ENCODE measurements at places on chromosomes 3 and 15. TPM values are rescaled to one million over a fixed set of nuclear protein-coding genes. Genes with fewer than 3 reads are reported as not detected.
A peak's percentile ranks its signal among the peaks of the same experiment; 100 is the strongest.

The CPOX gene
- total RNA-seq = 27.1 TPM

The ATXN7 gene
- total RNA-seq = 162 TPM

The PSMD6 gene
- total RNA-seq = 76.8 TPM

The CLRN1 gene
- not detected for total RNA-seq

GRCh38 chr3:131883086-131883485 is 151.7 kb downstream of the CPNE4 start:
- H3K27me3 ChIP-seq = peaks cover 10% of the 10 kb centered on the region
- H3K4me3 ChIP-seq = no peak overlapping the region
- H3K27ac ChIP-seq = no peak overlapping the region
- no peaks in the 10 kb centered on the region for H3K4me1 ChIP-seq

DNA sequence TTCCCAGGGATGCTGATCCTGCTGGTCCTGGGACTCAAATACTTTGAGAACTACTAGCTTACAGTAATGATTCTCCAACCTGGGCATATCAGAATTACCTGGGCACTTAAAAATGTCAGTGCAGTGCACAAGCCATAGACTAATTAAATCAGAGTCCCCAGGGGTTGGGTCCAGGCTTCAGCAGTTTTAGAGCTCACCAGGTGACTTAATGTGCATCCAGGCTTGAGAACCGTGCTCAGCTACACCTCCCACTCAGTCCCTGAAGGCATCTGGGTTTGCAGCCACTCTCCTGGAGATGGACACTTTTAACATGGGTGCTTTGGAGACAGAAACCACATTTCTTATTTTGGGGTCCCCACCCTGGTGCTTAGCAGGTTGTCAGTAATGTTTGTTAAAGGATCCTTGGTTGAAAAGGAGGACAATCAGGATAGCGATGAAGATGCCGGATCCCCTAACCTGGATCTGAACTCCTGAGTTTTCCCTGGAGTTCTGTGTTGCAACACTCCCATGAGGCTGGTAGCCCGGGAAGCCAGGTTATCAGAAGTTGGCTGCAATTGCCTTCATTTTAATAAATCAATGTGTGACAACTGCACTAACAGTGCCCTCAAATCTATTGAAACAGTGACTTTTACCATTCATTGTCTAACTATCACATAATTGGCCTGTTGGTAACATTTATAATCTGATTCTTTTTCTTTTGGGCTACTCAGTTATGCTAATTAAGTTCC is 48.1 kb downstream of the BFSP2 start:
- DNase-seq = no peak
- peak overlapping the region; percentile 15 for H3K27ac ChIP-seq
- no peaks in the 10 kb centered on the region for H3K27me3 ChIP-seq

DNA sequence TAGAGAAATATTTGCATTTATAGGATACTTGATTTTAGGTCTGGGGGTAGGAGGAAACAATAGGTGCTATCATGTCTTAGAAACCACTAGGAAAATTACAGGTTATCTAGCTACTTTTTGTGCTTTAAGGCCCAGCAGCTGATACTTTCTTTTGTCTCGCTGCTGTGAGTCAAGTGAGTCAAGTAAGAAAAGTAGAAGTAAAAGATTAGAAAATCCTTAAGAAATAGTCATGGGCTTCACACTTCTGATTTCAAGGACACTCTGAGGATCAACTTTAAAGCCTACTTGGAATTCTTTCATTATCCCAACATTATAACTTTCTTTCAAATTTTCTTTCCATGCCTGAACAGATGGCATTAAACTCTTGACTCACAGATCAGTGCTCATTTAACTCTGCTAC is 95.2 kb upstream of the RBMS3 start:
- no peak overlapping the region for H3K27ac ChIP-seq
- no peaks in the 10 kb centered on the region for H3K36me3 ChIP-seq
- H3K4me3 ChIP-seq = no peak overlapping the region
- H3K4me1 ChIP-seq = no peaks in the 10 kb centered on the region
- no peak for DNase-seq

DNA sequence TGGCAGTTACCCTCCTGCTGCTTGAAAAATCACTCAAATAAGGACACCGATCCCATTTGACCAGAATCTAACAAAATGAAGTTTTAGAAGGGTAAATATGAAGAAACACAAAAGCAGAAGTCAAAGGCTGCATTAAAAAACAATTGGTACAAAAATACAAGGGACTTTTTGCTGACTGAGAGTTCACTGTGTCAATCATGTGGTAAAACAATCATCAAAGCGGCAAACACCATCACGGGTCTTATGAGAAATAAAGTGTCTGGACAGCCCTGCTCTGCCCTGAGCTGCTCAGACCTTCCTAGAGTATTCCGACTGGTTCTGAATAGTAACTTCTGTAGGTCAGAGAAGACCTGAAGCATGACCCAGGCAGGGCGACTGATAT is 137.2 kb upstream of the RAD18 start:
- no peak overlapping the region for H3K4me3 ChIP-seq
- no peak for DNase-seq
- no peak overlapping the region for H3K27ac ChIP-seq

GRCh38 chr3:195666-196065 is 897 bp upstream of the CHL1 start:
- H3K27me3 ChIP-seq = peaks cover 39% of the 10 kb centered on the region
- no peak for DNase-seq
- H3K27ac ChIP-seq = no peak overlapping the region
- peaks cover 7% of the 10 kb centered on the region for H3K4me1 ChIP-seq
- H3K4me3 ChIP-seq = no peak overlapping the region

GRCh38 chr3:9732740-9733115 is 1.2 kb downstream of the BRPF1 start:
- H3K4me3 ChIP-seq = peak overlapping the region; percentile 85
- H3K36me3 ChIP-seq = no peaks in the 10 kb centered on the region
- no peaks in the 10 kb centered on the region for H3K27me3 ChIP-seq
- peak overlapping the region; percentile 98 for H3K27ac ChIP-seq

DNA sequence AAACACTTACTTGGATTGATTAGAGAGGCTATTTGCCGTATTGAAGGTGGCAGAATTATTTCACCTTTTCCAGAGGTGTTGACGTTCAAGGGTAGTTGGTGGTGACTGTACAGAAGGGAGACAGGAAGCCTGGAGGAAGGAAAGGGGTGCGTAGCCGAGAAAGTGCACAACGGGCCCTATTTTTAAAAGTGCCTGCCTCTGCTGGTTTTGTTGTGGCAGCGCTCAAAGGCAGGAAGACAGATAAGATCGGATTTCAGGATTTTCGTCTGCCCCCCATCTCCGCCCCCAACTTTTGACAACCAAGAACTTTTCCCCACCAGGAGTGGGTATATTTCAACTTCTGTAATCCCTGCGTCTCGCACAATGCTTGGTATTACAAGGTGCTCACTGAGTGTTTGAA is 38.5 kb downstream of the SMAD3 start:
- peak overlapping the region; percentile 81 for H3K4me3 ChIP-seq
- no peaks in the 10 kb centered on the region for H3K36me3 ChIP-seq
- no peak overlapping the region for H3K27ac ChIP-seq
- no peaks in the 10 kb centered on the region for H3K27me3 ChIP-seq
- peaks cover 33% of the 10 kb centered on the region for H3K4me1 ChIP-seq

DNA sequence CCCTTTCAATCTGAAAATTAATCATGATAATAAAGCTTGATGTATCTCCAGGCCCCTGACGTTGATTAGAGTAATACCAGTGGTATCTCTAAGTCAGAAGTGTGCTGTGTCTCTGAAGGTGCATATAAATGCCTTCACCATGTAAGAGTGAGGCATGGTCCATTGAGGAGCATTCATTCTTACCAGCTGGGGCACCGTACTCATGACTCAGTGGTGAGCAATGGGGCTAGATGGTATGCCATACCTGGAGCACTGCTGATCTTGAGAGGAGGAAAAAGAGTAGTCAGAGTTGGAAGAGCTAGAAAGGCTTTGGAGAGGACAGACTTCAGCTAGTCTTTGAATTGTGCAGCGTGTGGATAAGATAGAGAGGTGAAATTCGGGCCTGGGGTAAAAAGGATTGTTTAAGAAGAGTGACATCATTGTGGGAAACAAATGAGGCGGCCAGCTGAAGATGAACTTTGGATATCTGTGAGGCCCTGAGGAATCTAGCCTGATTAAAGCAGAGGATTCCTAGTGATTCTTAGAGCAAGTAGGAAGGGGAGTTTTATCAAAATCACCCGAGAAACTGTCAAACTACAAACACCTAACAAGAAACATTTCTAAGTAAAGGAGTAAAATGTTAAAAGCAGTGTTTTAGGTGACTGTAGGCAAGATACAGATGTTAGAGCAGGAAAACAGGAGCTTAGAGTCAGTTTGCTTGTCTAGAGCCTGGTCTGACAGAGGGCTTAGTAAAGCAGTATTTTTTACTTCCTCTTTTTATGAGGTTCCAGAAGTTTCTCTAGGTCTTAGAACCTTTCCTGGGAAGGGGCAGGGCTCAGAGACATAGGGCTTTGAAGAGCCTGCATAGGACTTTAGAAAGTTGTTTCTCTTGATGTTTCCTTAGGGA is 13.6 kb downstream of the TMOD3 start:
- no peak for DNase-seq
- no peaks in the 10 kb centered on the region for H3K36me3 ChIP-seq
- H3K27ac ChIP-seq = peak overlapping the region; percentile 18
- H3K27me3 ChIP-seq = no peaks in the 10 kb centered on the region

GRCh38 chr15:99142562-99142961 is 37.7 kb downstream of the SYNM start:
- H3K27ac ChIP-seq = no peak overlapping the region
- H3K4me3 ChIP-seq = no peak overlapping the region
- H3K4me1 ChIP-seq = no peaks in the 10 kb centered on the region
- H3K36me3 ChIP-seq = no peaks in the 10 kb centered on the region
- no peak for DNase-seq

All from naive thymus-derived CD8-positive, alpha-beta T cell (primary cell).